ENCODE measurements at places on chromosomes 12 and 14. TPM values are rescaled to one million over a fixed set of nuclear protein-coding genes. Genes with fewer than 3 reads are reported as not detected.

Gene KRT79
- not detected for total RNA-seq

Gene KCNA1
- total RNA-seq = not detected

Gene MYO1H
- 1.3 TPM for total RNA-seq

Gene C14orf180
- not detected for total RNA-seq

Gene KRT6B
- 1,655 TPM for total RNA-seq

Gene PTCSC3
- total RNA-seq = not detected

Gene KRT80
- total RNA-seq = 7.3 TPM

Gene NRL
- 1.5 TPM for total RNA-seq
